NCI-H82 (cell line): ENCODE measurements at places on chromosomes 11 and 22.

DNA sequence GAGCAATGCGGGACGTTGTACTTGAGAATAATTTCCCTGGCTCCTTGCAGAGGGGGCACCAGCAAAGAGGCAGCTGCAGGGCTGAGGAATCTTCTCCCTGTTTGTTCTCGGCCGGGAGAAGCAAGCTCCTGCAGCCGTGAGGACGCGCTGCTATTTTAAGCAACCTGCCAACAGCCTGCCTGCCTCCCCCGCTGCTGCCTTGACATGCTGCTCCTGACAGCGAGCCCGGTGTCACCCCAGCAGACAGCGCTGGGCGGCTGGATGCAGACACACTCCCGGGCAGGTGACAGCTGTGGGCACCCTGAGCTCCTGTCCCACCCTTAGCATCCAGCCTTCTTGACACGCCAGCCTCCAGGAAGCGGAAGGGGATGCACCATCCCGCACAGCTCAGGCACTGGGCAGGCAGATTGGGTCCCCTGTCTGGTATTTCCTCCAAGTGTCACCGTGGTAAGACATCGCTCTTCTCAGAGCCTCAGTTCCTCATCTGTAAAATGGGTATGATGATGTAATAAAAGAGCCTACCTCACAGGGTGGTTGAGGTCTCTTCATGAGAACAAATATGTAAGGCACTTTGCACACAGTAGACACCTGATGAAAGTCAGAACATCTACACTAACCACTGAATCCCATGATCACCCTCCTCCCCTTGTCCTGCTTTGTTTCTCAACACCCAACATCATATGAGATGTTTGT is 530.6 kb downstream of the MN1 start:
- DNase-seq: no peak

- DNase-seq: no peak
These were observed 43.1 kb upstream of the TRIM77 start for GRCh38 chr11:89667001-89667400.

DNA sequence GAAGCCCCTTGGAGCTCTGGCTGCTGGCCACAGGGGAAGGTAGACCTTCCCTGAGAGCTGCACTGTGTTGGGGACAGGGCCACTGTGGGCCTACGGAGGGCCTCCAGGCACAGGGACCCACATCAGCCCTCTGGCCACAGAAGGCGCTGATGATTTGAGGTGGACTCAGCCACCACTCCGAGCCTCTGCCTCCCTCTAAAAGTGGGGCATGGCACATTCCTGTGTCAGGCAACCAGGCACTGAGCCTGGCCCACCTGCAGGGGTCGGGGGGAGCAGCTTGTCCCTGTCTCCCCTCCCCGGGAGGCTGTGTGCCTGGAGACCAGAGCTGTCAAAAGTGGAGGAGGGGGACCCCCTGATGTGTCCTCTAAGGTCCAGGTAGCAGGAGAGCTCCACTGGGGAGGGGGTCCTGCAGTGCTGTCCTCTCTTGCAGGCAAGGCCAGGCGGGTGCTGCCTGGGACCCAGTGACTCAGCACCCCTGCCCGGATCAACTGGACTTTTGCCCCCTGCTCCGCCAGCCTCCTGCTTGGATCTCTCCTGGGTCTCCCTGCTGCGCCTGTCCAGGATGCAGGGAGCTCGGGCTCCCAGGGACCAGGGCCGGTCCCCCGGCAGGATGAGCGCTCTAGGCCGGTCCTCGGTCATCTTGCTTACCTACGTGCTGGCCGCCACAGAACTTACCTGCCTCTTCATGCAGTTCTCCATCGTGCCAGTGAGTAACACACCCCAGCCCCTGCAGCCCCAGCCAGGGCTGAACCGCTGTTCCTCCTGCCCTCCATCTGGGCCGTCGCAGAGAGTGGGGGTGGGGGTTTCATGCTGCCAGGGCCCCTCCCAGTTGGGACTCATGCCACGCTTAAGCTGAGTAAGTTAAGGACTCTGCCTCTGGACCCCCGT is 17.5 kb upstream of the CDKN1C start:
- no peak for DNase-seq

- DNase-seq: no peak
These were observed 144.9 kb downstream of the BCR start for GRCh38 chr22:23325183-23325582.

- DNase-seq: no peak
These were observed 84.5 kb downstream of the MTMR3 start for GRCh38 chr22:29967461-29967860.

DNA sequence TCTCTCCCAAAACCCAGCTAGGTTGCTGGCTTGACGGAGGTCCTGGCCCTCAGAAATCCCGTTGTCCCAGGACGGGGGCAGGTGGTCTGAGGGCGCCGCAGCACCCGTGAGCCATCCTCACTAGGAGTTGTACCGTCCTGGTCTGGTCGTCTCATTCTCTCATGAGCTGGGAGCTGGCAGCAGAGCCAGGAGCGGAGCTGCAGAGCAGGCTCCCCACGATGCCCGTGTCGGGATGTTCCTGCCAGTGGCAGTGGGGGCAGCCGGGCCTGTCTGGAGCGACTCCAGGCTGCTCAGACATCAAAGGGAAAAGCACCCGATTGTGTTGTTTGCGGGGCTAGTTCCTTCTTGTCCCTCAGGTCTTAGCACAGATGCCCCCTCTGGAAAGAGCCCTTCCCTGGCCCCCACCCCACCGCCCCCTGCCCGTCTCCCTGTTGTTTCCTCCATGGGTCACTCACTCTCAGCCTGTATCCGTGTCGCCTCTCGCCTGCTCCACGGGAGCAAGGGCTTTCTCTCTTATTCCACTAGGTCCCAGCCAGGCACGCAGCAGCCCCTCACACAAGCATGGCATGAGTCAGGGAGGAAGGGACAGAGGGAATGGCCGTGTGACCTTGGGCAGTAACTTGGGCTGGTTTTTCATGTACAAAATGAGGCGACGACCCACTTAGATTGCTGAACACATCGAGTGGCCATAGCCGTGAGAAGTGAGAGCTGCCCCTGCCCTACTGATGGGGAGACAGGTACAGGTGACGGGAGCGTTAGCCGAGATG is 23.2 kb upstream of the MGAT3 start:
- DNase-seq: no peak

- DNase-seq: no peak
These were observed 41.8 kb downstream of the OSBPL5 start for GRCh38 chr11:3123305-3123704.
